Muscle of arm (tissue), 14 donors: ENCODE measurements at places on chromosomes 2 and 18. TPM values are rescaled to one million over a fixed set of nuclear protein-coding genes. Genes with fewer than 3 reads are reported as not detected.

DNA sequence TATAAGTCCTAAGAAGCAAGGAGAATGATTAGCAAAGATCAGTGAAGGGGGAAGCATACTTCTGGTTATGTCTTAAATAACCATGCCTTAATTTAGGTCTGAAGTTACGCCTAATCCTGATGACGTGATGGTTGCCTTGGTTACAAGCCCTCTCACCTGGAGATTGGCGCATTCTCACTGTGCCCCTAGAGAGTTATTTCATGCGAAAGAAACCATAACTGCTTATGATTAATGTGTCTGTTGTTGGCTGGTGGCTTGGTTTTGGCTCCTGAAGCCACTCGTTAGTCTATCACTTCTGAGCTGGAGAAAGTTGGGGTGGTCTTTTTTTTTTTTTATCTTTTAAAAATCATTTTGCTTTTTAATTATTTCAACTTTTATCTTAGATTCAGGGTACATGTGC lies 47.0 kb downstream of the TNFRSF11A start:
- DNase-seq: no peak

- DNase-seq: no peak
Measured at GRCh38 chr2:46144133-46144800, 152.9 kb upstream of the EPAS1 start.

GRCh38 chr2:235230821-235231601 lies 262.8 kb upstream of the AGAP1 start:
- DNase-seq: no peak

- DNase-seq: no peak
Measured at GRCh38 chr18:25247725-25248124, 104.2 kb downstream of the ZNF521 start.

Gene FAM117B
- polyA plus RNA-seq: 3.1 TPM
